Activated CD4-positive, alpha-beta T cell treated with anti-CD3 and anti-CD28 coated beads, Interleukin-2, amount 50 U/mL, for 4 hours (primary cell): ENCODE measurements at places on chromosomes 7 and 10.

- DNase-seq: no peak
These were observed 351.5 kb upstream of the AUTS2 start for GRCh38 chr7:69246758-69247157.

- no peak for DNase-seq
These were observed 38.8 kb downstream of the TACR2 start for GRCh38 chr10:69377933-69378332.

- no peak for DNase-seq
These were observed 216.9 kb downstream of the SLC25A13 start for GRCh38 chr7:96104984-96105383.

DNA sequence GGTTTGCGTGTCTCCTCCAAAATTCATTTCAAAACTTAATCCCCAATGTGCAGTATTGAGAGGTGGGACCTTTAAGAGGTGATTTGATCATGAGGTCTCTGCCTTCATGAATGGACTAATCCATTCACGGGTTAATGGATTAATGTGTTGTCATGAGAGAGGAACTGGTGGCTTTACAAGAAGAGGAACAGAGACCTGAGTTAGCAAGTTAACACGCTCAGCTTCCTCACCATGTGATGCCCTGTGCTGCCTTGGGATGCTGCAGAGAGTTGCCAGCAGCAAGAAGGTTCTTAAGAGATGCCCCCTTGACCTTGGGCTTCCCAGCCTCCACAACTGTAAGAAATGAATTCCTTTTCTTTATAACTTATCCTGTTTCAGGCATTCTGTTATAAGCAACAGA lies 3.7 kb upstream of the TCTN3 start:
- DNase-seq: no peak

- no peak for DNase-seq
These were observed 52.7 kb upstream of the PRSS1 start for GRCh38 chr7:142696456-142697179.

DNA sequence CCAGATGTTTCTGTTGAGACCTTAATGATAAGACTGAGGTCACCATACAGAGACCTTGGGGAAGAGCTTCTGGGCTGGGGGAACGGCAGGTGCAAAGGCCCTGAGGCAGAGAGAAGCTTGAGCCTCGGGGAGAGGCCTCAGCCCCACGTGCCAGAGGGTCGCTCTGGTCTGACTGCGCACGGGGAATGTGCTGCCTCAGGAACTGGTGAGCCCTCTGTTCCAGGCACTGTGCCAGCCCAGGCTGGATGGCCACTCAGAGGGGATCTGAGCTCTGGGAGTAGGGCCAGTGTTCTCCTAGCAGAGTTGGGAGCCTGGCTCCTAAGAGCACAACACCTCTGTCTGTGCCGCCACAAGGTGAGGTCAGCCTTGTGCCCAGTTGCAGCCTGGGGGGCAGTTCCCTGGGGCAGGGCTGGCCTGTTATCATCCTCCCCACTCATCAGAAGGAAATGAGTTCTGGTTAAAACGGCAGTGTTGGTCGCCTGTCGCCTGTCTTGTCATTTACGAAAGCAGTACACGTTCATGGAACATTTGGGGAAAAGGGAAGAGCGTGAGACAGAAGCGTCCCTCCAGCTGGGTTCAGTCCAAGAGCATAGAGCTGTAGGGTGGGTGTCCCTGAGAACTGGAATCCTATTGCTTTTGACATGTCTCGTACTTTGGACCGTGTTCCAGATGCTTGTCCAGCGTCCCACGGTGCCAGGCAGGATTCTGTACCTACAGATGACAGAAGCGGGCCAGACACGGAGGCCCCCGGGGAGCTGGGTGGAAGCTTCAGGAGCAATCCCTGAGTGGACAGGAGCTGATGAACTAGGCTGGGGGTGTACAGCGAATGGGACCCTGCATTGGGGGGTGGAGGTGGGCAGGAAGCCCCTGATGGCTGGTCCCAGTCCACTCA lies 4.3 kb downstream of the TTYH3 start:
- no peak for DNase-seq

DNA sequence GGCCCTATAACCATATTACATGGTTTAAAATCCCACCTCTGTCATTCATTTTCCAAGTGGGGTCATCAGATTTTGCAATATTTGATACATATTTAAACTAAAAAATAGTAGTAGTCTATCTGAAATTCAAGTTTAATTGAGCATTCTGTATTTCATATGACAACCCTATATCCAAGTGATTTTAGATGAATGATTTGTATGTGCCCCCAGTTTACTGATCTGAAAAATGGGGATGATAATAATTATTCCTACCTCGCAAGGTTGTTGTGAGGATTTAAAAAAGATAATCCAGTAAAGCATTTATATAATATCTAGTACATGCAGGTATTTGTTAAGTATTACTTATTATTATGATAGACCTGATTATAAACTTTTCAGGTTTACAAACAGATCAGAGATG lies 84.6 kb downstream of the ARHGAP21 start:
- DNase-seq: no peak

DNA sequence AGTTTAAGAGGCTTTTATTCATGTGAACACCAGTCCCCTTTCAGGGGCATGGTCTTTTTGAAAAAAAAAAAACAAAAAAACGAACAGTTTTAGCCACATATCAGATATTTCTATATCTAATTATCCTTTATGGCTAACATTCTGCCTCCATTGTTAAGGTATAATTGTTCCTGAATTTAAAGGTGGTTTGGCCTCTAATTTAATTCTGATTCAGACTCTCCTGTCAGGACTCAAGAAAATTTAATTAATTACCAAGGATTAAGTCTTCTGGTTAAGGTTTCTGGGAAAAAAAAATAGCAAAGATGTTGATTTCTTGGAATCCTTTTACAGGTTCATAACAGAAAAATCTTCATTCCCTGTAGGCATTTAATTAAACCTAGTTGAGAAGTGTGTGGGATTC lies 27.4 kb downstream of the COL1A2 start:
- DNase-seq: no peak

DNA sequence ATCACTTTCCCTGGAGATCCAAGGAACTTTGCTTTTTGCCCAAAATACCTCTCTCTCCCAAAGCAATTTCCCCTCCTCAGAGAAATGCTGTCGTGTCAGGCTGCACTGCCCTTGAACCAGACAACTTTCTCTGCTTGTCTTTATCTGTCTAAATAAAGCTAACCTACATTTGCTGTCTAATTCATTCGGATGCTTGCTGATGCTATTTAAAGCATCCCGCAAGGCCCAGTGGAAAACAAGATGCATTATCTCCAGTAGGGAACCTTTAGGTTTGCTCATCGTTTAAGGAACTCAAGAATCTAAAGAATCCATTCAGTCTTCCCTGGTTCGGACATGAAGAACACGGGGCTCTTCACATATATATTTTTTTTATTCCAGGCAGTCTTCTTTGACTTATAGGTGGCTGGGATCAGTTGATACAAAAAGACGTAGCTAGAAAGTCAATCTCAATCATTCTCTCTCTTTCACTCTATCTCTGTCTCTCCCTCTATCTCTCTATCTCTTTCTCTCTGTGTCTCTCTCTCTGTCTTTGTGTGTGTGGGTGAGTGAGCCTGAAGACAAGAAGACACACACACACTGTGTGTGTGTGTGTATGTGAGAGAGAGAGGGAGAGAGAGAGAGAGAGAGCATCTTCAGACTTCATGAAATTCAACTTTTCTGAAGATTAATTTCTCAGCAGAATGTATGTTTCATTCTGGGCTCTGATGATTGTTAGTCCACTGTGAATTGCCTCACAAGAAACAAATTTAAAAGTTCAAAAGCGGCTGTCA lies 92.8 kb upstream of the MKLN1 start:
- DNase-seq: no peak

DNA sequence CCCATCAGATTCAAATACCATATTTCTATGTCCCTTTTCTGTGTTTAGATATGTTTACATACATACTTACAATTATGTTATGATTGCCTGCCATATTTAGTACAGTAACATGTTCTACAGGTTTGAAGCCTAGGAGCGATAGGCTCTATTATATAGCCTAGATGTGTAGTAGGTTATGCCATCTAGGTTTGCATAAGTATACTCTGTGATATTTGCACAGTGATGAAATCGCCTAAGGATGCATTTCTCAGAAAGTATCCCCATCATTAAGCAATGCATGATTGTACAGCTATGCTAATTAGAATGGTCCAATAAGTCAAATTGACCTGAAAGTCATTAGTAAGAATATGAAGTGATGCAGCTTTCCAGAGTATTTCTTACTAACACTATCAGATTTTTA lies 1171.7 kb upstream of the LRRTM3 start:
- DNase-seq: no peak

DNA sequence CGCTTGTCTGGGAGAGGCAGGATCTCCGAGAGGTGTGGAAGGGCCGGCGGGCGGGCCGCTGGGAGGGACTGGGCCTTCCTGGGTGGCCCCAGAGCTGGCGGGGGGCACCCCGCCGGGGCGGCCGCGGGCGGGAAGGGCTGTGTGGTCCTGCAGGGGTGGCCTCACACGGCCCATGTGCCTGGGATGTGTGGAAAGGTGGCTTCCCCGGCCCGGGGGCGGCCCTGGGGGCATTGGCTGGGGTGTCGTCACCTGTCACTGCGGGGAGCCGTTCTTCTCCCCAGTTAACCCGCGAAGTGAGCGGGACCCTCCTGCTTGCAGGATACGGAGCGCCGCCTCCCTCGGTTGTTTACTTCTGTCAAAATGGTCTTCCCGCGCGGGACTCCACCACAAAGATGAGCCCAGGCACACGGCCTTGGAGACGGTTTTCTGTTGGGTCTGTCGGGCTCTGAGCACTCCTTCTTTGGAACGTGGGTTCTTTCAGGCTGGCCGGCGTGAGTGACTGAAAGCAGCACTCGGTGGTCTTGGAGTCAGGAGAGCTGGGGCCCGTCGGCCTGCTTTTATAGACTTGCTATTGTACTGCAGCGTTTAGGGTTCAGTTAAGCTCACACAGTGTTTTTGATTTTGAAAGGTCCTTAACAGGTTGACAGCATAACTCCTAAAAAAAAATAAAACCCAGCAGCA lies 700 bp downstream of the SMC3 start:
- DNase-seq: peak; percentile 42

DNA sequence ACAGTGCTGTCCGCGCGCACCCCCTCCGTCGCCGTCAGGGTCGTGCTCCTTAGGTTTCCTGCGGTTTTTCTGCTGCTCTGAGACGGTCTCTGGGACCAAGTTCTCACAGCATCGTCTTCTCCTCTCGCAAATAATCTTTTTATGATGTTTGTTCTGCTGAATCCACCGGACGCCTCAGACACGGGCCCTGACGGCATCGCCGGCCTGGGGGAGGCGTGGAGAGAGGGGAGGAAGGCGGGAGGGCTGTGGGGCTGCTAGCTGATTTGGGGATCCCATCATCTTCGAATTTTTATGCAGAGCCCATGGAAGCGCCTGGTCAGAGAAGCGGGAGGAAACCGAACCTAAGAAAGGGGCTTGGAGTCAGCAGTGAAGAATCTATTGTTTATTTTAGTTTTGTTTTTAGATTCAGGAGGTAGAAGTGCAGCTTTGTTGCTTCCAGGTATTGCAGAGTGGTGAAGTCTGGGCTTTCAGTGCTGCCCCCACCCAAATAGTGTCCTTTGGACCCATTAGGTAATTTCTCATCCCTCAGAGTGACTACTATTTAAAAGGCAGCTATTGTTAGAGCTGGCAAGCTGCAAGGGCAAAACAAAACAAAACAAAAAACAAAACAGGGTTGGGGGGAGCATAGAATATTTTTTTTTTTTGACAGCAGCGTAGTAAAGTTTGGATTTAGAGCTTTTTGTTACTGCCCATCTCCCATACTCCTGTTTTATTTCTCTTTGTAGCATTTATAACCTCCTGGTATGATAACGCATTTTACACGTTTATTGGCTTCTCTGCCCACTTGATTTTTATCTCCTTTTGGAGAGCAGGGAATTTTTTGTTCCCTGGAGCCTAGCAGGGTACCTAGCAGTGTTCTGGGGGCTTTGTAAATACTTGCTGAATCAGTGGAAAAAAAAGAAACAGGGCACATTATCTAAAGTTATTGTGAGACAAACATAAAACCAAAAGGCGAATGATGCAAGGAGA lies 92.6 kb downstream of the SPAG6 start:
- peak; percentile 24 for DNase-seq

DNA sequence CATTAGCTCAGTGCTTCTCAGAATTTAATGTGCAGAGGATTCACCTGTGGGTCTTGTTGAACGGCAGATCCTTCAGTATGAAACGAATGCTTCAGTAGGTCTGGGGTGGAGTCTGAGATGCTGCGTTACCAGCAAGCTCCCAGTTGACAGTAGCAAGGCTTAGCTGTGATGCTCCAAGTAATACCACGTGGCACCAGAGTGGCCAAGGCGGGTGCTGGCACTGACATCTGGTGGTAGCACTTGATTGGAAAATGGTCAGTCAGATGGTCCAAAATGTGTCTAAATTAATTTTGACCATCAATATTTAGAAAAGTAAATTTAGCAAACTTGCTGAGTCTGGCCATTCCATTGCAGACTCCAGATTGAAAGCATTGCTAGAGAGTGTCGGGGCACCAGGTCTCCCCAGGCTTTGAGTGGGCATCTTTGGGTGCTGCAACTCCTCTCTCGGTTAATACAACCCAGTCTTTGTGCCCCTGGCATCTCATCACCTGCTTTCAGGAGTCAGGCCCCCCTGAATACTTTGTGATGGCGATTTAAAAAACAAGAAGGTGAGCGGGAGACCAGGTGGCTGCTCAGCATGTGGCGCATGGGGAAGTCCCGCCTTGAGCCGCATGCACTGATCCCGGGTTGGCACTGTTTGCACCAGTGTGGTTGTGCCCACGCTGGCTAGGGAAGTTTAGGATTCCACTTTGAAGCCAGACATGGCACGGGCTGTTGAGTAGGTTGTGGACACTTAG lies 130.1 kb downstream of the NT5C2 start:
- no peak for DNase-seq

- DNase-seq: no peak
These were observed 657.8 kb upstream of the PHF14 start for GRCh38 chr7:10315881-10316280.

DNA sequence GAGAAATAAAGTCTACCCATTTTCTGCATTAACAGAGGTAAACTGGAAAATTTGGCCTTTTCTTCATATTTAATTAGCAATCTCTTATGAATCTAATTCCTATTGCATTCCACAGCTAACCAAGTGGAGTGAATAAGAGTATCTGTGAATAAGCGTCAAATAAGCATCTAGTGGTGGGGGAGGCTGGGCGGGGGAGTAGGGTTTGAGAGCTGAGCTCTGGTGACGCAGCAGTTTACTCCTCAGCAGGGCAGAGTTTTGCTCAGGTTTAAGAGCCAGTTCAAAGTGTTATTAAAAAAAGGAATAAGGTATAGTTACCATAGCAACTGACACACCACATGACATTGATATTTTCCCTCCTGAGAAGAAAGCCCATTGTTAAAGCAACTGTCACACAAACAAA lies 1346.8 kb upstream of the CELF2 start:
- no peak for DNase-seq

GRCh38 chr7:105769901-105770628 lies 106.3 kb downstream of the ATXN7L1 start:
- DNase-seq: no peak
